Kidney capillary endothelial cell (primary cell): ENCODE measurements at places on chromosomes 5 and 9.

DNA sequence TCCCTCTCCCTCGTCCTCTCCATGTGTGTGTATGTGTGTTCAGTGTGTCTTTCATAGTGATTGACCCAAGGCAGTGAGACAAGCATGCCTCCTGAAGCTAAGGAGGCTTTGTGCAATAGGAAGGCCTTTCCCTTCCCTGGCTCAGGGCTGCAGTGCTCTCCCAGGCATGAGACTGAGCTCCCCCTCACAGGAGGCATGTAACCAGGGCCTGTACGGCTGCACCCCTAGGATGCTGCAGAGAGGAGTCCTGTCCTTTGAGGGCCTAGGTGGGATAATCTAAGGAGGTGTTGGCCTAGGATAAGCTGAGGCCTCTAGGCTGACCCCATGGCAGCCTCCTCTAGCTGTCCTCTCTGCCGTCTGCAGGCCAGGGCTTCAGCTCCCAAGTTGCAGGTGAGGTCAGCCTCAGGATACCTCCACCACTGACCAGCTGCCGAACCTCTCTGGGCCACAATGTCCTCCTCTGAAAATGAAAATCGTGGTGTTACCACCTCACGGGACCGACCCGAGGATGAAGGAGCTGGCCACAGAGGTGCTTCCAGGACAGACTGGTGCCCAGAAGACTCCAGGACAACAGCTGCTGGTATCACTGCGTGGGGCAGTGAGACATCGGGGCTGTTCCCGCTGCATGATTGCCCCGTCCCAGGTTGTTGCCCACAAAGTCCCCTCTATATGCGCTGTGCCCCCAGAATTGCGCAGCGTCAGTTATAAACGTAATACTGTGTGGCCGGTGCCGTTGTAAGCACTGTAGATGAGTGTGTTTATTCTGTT lies 129.6 kb downstream of the BARX1 start:
- no peak for DNase-seq

DNA sequence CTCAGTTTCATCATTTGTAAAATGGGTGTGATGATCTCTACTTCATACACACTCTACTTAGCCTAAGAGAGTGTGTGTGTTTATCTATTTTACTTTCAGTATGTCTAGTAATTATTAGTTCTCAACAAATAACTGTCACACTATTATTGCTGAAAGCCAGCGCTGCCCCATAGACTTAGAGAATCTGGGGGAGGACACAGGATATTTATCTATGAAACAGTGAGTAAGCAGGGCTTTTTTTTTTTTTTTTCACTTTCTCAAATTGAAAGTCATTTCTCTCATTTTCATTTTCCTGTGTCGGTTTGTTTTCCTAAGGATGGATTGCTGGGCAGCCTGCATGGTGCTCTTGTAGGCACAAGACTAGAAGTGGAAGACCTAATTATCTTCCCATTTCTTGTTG lies 248.4 kb upstream of the RPS23 start:
- DNase-seq = no peak

DNA sequence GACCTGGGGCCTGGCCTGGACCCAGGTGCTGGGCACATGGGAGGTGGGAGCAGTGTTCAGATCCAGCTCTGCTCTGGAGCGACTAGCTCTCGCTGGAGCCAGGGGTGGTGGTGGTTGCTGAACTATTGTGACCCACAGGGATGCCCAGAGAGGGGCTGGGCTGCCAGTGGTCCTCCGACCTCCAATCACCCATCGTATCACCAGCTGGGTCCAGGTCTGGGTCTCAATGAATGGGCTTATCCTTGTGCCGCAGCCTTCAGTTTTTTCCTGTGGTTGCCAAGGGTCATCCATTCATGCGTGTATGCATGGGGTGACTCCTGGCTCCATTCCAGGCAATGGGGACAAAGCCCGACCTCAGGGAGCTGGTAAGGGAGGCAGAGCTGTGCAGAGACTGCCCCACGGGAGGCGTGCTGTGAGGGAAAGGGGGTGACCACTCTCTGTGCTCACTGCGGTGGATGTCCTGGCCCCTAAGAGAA lies 68.6 kb upstream of the RNF130 start:
- DNase-seq = no peak

- no peak for DNase-seq
Measured at GRCh38 chr9:17137566-17137965, 2.7 kb downstream of the CNTLN start.

GRCh38 chr9:82729141-82729540 lies 333.8 kb downstream of the RASEF start:
- no peak for DNase-seq

- DNase-seq = no peak
Measured at GRCh38 chr5:177311392-177311722, 341 bp downstream of the MXD3 start.

- no peak for DNase-seq
Measured at GRCh38 chr5:54704825-54705224, 187.3 kb downstream of the SNX18 start.

DNA sequence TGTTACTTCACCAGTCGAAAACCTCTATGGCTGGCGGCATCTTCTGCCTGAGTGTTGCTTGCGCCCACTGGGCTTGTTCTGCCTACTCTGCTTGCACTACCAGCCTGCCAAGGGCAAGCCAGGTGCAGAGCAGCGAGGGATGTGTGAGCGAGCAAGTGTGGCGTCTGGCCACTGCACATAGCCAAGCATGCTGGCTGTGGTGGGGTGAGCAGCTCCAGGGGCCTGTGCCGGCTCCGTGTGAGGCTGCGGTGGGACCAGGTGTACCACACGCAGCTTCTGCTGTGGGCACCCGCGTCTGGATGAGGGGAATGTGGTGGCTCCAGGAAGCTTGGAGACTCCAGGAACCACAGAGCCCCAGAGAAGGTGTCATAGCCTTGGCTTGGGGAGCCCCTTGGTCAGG lies 51.4 kb downstream of the GTF3C4 start:
- no peak for DNase-seq

GRCh38 chr9:131201856-131202255 lies 74.5 kb downstream of the FAM78A start:
- DNase-seq = no peak

DNA sequence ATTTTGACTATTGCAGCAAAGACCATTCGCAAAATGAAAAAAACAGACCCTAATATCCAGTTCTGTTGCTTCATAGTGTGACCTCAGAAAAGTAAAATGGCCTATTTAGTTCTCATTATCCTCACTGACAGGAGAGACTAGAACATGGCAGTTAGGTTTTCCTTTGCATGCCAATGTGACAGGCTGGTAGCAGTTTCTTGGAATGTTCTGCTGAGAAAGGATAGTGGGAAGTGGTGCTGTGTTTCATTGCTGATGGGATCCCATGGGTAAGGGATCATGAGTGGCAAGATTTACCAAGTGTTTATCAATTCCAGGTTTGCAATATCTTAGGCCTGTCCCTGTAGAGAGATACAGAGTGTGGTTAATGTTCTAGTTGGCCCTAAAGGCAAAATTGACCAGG lies 88.5 kb downstream of the ACER2 start:
- DNase-seq = no peak

DNA sequence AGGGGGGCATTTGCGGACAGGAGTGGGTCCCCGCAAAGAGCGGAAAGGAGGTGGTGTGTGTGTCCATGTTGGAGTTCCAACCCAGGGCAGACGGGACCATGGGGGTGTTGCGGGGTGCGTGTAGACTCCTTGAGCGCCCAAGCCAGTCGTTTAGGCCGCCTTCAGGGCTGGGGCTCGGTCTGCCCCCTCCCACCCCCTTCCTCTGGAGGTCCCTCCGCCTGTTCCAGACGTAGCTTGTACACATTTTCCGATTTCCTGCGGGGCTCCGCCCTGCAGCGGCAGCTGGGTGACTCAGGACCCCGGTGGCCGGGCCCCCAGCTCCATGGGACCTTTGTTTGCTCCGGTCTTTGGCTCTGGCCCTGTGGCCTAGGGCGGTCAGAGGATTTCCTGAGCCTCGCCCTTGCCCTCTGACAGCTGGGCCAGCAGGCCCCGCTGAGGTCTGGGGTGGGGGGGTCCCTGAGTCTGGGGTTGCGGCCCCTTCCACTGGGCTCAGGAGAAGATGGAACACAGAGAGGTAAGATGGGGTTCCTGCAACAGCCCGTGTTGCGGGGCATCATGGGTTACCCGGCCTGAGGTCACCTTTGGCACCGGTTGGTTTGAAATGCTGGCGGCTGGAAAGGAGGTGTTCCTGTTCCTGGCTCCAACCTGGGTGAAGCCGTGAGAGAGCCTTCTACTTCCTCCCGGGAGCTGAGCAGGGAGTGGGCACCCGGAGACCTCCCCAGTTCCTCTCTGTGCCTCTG lies 1.5 kb downstream of the PKN3 start:
- DNase-seq = peak; percentile 26

DNA sequence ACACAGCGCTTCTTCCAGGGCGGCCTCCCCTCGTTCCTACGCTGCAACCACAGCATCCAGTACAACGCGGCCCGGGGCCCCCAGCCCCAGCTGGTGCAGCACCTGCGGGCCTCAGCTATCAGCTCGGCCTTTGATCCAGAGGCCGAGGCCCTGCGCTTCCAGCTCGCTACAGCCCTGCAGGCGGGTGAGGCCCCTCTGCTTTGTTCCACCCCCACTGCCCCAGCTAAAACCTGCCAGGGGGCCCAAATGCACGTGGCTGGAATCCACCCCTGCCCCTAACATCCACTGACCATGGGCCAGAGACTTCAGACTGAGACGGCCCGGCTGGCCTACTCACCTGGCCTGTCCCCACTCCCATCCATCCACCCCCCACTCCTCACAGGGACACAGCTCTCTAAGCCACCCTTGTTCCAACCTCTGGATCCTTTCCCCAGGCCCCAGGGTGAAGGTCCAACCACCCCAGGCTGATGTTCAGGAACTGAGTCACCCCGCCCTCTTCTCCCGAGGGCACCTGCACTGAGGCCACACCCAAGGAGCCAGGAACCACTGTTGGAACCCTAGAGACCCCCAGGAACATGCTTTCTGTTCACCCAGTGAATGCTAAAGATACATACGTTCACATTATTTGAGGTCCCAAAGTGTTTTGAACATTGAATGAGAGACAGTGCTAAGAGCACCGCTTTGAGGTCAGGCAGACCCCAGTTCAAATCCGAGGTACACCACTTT lies 18.9 kb upstream of the ASS1 start:
- no peak for DNase-seq

- no peak for DNase-seq
Measured at GRCh38 chr9:4108754-4109465, 191.0 kb downstream of the GLIS3 start.

DNA sequence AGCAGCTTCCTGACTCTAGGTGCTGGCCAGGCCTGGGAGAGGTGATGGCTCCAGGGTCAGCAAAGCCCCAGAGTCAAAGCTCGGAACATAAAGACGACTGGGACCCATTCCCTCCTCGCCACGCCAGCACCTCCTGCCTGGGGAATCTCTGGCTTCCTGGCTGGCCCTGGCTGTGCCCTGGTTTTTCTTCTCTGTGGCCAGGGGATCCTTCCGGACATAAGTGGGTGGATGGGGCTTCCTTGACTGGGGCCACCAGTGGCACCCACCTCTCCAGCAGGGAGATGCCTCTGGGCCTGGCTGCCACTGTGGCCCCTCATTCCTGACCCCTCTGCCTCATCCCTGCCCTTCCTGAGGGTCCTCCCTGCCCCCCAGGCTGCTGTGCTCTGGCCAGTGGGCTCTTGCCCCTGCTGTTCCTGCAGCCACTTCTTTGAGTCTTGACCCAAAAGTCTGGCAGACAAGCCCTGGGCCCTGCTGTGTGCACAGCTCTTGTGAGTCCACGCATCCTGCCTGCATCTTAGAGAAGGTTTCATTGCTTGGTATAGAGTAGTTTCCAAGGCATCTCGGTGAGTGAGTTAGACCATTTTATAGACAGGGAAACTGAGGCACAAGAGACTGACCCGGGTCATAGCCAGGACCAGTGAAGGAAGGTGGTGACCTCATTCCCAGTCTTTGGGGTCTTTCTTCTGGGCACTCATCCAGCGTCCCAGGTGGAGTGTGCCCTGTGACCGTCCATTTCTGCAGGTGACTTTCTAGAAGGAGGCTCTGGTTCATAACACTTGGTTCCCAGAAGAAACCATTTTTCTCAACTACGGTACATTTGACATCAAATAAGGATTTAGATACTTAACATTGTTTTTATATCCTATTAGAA lies 17.3 kb upstream of the LPCAT1 start:
- no peak for DNase-seq

- no peak for DNase-seq
Measured at GRCh38 chr9:86601697-86602096, 247.5 kb upstream of the TUT7 start.

DNA sequence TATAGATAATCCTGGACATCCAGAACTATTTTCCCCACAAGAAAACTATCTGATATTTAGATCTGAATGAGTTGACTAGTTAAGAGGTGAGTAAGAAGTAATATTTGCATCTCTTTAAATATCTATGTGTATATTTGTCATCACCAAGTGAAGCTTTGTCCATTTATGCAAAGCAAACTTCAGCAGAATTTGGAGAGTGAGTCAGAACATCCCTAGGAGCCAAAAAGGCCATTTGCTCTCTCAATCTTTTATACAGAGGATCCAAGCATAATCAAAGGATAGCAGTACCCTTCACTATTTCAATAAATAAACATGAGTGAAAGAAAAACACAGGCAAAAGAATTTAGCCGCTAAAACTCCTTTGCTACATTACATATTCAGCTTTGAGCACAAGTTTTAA lies 454.4 kb downstream of the NR2F1-AS1 start:
- DNase-seq = no peak

DNA sequence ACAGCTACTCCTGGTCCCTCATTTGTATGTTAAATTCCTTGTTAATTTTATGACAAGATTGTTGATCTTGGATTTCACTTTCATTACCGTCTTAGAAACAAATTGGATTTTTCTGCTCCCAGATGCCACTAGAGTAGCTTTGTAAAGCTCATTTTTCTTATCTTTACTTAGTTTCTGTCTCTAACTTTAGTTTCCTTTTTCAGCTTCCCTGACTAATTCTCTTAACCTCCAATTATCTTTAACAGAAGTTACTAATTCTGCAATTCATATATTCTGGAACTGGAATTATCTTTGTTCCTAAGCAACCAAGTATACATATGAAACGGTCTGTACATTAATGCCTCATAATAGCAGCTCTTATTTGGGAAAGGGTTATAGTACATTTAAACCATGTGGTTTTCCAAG lies 16.7 kb downstream of the ITGA1 start:
- no peak for DNase-seq

DNA sequence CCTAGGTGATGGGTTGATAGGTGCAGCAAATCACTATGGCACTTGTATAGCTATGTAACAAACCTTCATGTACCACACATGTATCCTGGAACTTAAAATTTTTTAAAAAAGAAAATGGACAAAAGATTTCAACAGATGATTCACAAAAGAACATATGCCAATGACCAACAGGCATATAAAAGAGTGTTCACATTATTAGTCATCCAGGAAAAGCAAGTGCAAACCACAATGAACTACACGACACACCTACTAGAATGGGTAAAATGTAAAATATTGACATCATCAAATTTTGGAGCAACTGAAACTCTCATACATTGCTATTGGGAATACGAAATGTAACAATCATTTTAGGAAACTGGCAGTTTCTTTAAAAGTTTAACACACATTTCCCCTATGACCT lies 109.9 kb downstream of the YIPF5 start:
- no peak for DNase-seq

- no peak for DNase-seq
Measured at GRCh38 chr5:67222243-67223025, 25.8 kb upstream of the CD180 start.

- no peak for DNase-seq
Measured at GRCh38 chr5:77981820-77982219, 205.7 kb upstream of the TBCA start.

GRCh38 chr5:179764056-179764455 lies 29.7 kb upstream of the LTC4S start:
- DNase-seq = no peak

GRCh38 chr5:181203777-181204112 lies 1.3 kb downstream of the TRIM7 start:
- no peak for DNase-seq

GRCh38 chr5:24183981-24184380 lies 460.8 kb downstream of the CDH10 start:
- DNase-seq = no peak

GRCh38 chr5:177994063-177994462 lies 2.0 kb downstream of the PROP1 start:
- no peak for DNase-seq
